ENCODE measurements at places on chromosomes 1 and 21.

- no peak for DNase-seq
These were observed 55.6 kb upstream of the DUSP10 start for GRCh38 chr1:221797506-221797905.

GRCh38 chr21:34570313-34570712, 44.6 kb downstream of the RCAN1 start:
- no peak for DNase-seq

- DNase-seq = no peak
These were observed 21.9 kb upstream of the RGSL1 start for GRCh38 chr1:182428043-182428442.

DNA sequence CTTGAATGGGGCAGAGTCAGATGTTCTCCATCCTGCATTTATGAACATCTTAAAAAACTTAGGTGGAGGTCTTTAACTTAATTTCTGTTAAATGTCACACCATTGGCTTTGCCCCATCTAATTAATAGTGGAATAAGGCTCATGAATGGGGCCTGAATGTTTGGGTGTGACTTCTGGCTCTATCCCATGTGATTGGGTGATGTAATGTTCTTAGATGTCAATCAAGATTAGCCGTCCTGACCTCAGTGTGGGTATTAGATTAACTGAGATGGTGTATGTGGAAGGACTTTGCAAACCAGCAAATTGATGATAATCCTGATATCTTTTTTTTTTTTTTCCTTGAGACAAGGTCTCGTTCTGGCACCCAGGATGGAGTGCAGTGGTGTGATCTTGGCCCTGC, 38.1 kb downstream of the C1orf21 start:
- DNase-seq = no peak

DNA sequence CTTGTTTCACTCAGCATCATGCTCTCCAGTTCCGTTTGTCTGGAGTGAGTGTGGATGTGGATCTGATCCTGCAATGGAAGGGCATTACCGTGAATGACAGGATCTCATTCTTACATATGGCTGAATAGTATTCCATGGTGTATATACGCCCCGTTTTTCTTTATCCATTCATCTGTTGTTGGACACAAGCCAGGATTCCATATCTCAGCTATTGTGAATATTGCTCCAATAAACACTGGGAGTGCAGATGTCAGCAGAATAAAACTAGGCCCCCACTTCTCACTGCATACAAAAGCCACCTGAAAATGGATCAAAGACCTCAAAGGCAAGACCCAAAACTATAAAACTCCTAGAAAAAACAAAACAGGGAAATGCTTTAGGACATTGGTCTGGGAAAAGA, 120.3 kb upstream of the TMPRSS2 start:
- DNase-seq = no peak

GRCh38 chr1:64624218-64624713, 120.6 kb upstream of the RAVER2 start:
- DNase-seq = no peak

GRCh38 chr1:196723325-196724185, 51.1 kb upstream of the CFHR3 start:
- DNase-seq = peak; percentile 47

DNA sequence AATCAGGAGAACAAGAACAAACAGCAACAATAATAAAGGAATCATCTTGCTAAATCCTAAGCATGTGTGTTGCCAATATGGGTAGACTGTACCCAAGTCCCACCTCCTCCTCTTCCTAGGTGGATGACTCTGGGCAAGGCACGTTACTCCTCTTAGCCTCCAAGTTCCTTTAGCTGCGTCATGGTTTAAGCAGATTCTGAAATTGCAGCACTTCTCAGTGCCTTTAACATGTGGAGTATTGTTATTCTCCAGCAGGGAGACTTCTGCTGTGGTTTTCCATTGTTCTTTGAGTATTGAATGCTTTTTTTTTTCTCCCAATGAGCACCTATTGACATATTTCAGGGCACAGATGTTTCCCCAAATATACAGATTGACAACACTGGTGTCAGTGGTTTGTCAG, 15.5 kb downstream of the ARHGEF10L start:
- DNase-seq = no peak

GRCh38 chr1:219582296-219582695, 30.6 kb downstream of the ZC3H11B start:
- DNase-seq = no peak

- no peak for DNase-seq
These were observed 42.4 kb downstream of the MEGF6 start for GRCh38 chr1:3568815-3569435.

DNA sequence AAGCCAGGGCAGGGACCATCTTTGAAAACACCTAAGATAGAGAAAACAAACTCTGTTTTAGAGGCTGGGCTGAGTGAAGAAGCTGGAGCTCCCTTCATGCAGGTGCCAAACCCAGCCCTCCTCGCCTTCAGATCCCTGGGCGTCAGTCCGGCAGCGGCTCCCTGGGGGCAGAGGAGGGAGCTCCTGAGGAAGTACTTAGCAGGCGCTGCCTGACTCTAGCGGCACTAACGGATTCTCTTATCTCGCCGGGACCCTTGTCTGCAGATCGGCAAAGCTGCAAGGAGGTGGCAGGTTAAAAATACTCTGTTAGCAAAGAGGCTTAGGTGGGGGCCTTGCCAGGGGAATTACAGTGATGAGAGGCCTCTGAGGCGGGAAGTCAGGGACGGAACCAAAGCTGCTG, 79.6 kb downstream of the PLXNA2 start:
- DNase-seq = no peak

GRCh38 chr1:243287652-243288051, 31.8 kb downstream of the SDCCAG8 start:
- peak; percentile 12 for DNase-seq
